GM04504 (cell line): ENCODE measurements at places on chromosomes 13 and 19.
A peak's percentile ranks its signal among the peaks of the same experiment; 100 is the strongest.

DNA sequence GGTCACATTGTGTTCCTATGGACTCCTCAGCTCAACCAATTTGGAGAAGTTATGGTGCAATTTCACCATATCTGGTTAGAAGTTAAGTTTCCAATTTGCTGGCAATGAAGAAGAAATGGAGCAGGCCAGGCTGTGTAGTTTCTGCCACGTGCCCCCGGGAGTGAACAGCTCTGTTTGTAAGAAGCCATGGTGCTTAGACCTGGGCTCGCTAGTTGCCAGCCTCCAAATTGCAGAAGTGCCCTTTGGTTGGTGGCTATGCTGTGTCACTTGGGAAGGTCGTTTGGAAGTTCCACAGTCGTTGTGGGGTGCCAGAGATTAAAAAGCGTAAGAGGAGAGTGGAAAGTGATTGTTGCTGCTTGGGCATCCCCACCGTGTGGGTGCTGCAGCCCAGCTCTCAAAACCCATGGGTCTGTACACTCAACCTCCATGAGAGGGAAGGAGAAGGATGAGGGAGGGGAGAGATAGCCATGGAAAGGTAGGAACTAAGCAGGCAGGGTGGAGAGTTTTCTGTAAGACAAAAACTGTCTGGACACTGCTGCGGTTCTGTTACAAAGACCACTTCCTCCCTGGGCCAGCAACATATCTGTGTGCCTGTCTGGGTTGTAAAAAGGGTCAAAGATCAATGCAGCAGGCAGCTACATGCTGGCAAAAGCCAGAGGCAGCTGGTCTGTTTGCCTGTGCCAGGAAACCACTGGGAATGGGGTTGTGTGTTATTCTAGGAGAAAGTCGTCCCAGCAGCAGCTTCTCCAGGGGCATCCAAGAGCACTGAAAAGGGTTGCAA, 10.8 kb downstream of the ALOX5AP start:
- DNase-seq: no peak

DNA sequence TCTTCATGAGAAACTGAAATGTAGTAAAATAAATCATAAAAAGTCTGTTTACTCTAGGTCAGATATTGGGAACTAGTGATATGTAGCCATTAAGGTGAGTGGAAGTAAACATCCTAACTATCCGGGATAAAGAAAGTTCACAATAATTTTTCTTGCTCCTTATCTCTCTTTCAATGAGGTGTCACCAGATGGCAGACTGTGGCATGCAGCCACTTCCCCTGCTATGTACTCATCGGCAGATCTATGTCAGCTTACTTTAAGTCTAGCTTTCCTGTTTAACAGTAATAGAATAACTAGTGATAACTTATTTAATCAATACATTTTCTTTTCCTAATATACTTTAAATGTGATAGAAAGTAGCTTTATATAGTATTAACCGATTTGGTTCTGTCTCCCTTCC, 181.9 kb downstream of the NDFIP2 start:
- no peak for DNase-seq

GRCh38 chr13:47168618-47169017, 271.8 kb upstream of the HTR2A start:
- no peak for DNase-seq

DNA sequence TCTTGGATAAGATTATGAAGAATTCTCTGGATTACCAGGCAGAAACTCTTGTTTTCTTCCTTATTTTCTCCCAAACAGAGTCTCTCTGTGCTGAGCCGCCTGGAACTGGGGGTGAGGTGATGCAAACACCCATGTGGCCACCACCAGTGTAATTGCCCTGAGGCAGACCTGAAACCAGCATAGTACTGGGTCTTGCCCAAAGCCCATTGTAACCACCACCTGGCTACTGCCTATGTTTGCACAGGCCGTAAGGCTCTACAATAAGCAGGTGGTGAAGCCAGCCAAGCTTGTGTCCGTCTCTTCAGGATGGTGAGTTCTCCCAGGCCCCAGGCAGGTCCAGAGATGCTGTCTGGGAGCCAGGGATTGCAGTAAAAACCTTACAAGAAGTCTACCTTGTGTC, 18.9 kb upstream of the KBTBD7 start:
- DNase-seq: no peak

GRCh38 chr19:57719424-57719823, 8.0 kb downstream of the ZNF671 start:
- no peak for DNase-seq

GRCh38 chr19:4633140-4633967, 6.0 kb upstream of the TNFAIP8L1 start:
- peak; percentile 41 for DNase-seq

DNA sequence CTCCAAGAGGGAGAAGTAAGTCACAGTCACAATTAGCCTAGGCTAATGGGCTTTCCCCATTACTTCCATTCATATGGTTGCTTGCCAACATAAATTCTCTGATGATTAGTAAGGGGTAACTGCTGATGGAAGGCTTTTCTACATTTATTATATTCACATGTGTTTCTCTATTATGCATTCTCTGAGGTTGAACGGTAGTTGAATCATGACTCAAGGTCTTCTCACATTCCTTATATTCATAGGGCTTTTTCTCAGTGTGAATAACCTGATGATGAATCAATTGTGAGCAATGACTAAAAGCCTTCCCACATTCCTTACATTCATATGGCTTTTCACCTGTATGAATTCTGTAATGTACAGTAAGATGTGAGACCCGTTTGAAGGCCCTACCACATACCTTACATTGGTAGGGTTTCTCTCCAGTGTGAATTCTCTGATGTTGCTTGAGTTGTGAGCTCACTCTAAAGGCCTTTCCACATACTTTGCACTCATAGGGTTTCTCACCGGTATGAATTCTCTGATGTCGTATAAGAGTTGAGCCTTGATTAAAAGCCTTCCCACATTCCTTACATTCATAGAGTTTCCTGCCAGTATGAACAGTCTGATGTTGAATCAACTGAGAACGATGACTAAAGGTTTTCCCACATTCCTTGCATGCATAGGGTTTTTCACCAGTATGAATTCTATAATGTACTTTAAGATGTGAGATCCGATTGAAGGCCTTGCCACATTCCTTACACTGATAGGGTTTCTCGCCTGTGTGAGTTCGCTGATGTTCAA, 9.3 kb downstream of the ZNF582 start:
- DNase-seq: no peak

DNA sequence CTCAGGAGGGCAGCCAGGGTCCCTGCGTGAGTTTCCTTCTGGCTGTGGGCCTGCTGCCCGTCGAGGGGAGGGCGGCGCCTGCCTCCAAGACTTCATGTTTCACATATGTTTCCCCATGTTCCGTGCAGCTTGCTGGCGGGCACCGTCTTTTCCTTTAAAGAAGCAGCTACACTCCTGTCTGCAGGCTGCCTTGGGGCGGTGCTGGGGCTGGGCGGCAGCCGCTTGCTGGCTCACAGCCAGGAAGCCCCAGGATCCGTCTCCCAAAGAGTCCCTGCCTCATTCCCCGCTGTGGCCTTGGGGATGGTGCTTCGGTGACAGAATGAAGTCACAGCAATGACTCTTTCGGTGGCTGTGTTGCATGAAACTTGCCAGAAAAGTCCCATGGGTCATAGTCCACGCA, 24.9 kb downstream of the PIAS4 start:
- DNase-seq: no peak

- DNase-seq: no peak
These were observed 26.3 kb upstream of the UQCRFS1 start for GRCh38 chr19:29239213-29239776.

DNA sequence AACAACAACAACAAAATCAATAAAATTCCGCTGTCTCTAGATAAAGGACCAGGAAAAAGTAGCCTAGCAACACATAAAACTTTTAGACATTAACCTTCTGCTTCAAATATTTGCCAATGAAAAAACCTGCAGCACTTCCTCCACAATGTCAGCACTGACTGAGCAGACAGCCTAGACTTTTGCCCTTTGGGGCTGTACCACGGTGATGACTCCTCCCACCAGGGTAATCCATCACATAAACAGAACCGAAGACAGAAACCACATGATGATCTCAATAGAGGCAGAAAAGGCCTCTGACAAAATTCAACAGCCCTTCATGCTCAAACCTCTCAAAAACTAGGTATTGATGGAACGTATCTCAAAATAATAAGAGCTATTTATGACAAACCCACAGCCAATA, 30.2 kb upstream of the TRPC4 start:
- DNase-seq: no peak
